ENCODE measurements at places on chromosomes 4 and X.

- DNase-seq, result no peak
Observed at GRCh38 chr4:612052-612748, 13.2 kb upstream of the PDE6B start.

DNA sequence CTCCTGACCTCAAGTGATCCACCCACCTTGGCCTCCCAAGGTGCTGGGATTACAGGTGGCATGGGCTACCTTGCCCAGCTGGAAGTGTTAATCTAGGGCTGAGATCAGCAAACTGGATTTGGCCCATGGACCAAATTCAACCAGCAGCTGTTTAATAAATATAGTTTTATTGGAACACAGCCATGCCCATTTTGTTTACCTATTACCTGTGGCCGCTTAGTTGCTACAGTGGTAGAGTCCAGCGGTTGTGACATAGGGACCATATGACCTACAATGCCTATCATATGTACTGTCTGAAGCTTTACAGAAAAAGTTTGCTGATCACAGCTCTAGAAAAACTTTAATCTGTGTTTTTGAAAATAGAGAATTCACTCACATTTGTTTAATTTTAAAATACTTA, 17.2 kb upstream of the PDHA1 start:
- no peak for DNase-seq

GRCh38 chr4:87108142-87108546, 112.3 kb downstream of the KLHL8 start:
- DNase-seq, result no peak

DNA sequence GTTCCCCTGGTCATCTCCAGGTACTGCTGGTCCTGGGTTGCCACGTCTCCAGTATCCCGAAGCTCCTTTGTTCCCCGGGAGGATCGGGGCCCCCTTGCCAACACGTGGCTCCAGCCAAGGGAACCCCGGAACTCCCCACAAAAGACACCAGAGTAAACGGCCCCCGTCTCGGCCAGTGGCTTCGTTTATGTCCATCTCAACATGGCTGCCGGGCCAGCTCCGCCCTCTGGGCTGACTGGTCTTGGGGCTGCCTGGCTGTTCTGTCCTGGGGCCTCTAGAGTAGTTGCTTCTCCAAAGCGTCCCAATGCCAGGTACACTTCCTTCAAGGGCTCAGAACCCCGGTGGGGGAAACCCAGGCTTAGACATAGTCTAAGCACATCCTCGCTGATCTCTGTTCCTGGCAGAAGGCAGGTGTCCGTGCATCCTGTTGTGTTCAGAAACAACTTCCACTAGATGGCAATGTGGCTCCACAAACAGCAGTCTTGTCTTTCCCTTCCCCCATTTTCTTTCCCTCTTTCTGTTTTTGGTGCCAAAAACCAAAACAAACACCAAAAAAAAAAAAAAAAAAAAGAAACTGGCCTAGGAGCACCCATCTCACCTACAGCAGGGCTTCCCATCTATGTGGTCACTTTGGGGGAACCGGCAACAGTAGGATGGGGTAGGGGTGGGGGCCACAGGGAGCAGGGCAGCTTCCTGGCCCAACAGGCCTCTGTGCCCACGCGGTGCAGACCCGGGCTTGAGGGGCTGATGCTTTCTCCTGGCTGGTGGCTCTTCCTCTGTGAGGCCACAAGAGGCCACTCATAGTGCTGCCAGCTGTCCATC, 35.3 kb downstream of the NBDY start:
- peak; percentile 76 for DNase-seq

- no peak for DNase-seq
Observed at GRCh38 chr4:177796841-177797240, 354.6 kb upstream of the AGA start.

DNA sequence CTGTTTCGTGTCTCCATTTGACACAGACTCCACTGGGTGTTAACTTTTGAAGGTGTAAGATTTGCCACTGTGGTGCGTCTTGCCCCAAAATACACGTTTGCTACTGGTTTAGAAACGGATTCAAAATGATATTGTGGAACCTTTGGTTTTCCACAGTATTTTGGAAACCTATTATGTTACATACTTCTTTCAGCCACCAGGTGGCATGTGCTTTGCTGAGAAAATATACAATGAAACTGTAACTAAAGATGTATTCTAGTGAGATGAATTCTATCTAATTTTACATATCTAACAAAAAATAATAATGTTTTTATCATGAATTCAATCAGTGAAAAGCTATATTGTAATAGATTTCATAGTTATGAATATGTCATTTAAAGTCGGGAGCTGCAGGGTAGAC, 28.4 kb upstream of the SLITRK4 start:
- DNase-seq, result no peak

DNA sequence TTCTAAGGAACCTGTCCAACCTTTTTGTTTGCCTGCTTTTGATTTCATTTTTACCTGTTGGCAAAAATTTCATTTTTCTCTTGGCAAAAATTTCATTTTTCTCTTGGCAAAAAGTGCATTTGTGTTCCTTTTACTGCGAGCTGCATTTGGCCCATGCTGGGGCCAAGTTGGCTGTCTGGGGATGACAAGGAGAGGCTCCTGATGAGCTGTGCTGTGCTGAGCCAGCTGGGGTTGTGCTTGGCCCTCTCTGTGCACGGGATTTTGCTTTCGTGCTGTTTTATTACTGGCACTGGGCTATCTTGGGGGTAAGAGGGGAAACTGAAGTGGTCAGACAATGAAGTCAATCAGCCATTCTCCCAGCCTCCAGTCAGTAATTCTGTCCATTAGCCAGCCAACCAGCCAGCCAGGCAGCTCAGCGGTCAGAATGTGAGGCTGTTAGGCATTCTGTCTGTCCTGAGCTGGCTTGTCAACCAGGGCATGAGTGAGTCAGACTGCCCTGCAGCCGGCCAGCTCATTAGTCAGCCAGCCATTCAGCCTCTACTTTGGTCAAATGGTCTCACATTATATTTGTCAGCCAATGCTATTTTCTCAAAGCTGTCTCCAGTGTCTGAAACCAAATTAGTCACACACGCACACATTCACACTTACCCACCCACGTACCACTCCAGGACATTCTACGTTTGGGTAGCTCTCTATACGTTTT, 56.9 kb upstream of the PRPS1 start:
- DNase-seq, result no peak
